ENCODE measurements at places on chromosomes 12 and 14.

- no peak for DNase-seq
Measured at GRCh38 chr12:132424811-132425210, 65.1 kb upstream of the FBRSL1 start.

GRCh38 chr14:68950111-68950510 is 29.0 kb downstream of the ACTN1 start:
- no peak for DNase-seq

GRCh38 chr14:77259025-77259715 is 11.8 kb downstream of the NGB start:
- DNase-seq: no peak

DNA sequence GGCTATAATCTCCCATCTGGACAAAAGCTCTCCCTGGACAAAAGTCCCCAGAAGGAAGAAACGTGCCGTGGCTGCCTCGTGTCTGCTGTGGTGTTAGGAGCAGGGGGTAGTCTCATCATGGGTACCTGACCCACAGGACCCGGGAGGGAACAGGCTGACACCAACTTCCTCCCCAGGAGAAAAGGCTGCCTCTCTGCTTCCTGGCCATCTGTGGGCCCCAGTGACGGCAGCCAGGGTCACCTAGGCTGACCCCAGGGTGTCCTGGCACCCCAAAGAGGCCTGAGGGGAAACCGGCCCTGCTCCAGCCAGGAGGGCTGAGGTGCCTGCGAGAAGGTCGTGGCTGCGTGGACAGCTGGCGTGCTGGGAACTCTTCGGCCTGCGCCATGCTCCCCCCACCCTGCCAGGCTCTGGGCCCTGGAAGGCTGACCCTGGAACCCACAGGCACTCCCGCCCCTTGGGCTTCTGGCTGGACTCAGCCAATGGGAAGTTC is 133.9 kb downstream of the RFLNA start:
- DNase-seq: no peak

GRCh38 chr14:100035700-100036099 is 29.5 kb upstream of the EVL start:
- DNase-seq: no peak

DNA sequence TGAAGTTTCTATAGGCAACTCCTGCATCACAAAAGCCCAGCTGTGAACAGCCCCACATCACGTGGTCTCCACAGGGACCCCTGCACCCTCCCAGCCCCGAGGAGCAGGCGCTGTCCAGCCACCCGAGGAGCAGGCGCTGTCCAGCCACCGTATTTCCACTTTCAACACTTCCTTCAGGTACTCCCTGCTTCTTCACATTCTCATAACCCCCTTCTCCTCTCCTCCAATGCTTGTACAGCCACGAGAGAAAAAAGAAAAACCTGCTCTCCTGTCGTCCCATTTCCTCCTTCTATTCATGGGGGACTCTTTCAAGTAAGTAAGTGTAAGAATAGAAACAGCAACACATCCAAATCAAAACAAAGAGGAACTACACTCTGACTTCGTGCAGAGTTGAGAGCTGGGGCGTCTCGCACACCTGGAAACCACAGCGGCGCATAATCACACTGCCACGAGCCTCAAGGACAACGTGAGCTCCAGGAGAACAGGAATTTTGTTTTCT is 11.9 kb downstream of the CDC42BPB start:
- no peak for DNase-seq

DNA sequence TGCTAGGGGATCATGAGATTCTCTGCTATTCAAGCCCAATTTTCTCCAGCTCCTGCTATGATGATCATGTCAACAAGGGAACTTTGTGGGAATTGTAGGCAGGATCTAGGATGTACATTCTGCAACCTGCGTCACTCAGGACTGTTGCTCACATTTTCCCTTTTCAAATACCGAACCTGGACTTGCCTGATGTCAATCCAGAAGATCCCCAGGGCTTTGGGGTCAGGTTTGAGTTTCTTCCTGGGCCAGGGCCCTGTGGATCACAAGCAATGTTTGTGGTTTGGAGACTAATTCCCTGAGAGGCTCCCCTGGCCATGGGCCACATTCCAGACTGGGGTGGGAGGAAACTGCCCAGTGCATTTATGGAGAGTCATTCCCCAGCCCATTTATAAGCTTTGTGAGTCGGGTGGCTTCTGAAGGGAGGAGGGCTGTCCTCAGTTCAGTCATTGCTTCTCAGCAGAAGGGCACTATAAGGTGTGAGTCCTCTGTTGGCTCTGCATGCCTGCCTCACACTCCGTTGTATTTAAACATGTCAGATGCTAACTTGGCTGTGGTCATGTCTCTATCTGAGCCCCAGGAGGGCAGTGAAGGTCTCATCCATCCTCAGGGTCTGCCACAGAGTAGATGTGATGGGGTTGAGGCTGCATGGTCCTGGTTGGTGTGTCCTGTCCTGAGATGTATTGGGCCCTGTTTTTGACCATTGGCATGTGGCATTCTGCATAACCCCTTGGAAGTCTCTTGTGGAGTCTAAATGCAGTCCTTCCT is 6.5 kb downstream of the KRT86 start:
- peak; percentile 33 for DNase-seq

- DNase-seq: no peak
Measured at GRCh38 chr12:24918596-24918995, 30.3 kb downstream of the BCAT1 start.

- no peak for DNase-seq
Measured at GRCh38 chr12:1474041-1474573, 120.3 kb downstream of the FBXL14 start.

- no peak for DNase-seq
Measured at GRCh38 chr12:64010069-64010686, 165.7 kb downstream of the SRGAP1 start.

DNA sequence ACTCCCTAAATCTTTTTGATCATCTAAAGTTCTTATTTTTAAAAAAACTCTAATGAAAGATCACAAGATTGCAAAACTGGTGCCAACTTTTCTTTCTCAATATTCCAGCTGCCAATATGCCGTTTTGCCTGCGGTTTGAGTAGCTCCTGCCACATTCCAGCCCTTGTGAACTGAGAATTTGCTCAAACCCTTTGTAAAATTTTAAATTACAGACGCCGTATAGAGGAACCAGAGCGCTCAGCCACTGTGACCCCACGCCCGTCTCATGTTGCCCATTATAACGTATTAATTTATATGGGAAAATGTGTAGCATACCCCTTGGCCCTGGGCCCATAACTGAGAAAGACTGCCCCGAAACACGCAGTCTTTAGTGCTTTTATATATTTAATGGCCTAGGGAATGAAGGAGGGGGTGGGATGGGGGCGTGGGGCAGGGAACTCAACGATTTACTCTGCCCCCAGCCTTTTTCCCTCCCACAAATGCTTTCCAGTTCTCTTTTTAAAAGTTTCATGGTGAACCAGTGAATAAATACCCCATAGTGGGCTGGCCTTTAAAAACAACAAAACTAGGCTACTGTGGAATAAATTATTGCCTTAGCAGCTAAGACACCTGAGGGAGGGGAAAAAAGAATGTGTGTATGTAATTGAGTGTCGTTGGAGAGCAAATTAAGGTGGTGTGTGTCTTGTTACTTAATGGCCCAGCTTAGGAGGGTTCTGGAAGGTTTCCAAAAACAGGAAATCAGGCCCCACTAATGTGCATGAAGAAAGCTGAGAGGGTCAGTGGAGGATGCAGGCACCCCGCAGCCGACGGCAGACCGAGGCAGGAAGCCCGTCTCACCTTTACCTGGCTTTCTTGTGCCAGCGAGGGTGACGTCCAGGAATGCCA is 45.7 kb upstream of the RFLNA start:
- no peak for DNase-seq

GRCh38 chr12:107091989-107092641 is 1.2 kb downstream of the CRY1 start:
- no peak for DNase-seq

DNA sequence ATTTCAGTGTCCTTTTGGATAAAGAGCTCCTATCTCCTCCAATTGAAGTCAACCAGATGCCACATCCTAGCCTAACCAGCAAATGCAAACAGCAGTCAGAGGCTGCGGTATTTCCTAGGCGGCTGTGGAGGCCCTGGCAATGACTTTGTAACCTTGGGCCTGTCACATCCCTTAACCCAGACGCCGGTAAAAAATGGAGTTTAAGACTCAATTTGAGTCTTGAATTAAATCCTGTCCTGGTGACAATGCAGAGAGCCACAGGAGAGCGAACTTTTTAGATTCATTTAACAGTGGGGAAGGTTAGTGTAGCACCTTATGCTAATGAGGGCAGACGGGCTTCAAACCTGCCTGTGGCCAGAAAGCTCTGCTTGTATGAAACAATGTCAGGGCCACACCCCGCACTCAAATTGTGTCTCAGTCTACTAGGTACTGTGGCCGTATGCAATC is 1.3 kb downstream of the C12orf75 start:
- no peak for DNase-seq

DNA sequence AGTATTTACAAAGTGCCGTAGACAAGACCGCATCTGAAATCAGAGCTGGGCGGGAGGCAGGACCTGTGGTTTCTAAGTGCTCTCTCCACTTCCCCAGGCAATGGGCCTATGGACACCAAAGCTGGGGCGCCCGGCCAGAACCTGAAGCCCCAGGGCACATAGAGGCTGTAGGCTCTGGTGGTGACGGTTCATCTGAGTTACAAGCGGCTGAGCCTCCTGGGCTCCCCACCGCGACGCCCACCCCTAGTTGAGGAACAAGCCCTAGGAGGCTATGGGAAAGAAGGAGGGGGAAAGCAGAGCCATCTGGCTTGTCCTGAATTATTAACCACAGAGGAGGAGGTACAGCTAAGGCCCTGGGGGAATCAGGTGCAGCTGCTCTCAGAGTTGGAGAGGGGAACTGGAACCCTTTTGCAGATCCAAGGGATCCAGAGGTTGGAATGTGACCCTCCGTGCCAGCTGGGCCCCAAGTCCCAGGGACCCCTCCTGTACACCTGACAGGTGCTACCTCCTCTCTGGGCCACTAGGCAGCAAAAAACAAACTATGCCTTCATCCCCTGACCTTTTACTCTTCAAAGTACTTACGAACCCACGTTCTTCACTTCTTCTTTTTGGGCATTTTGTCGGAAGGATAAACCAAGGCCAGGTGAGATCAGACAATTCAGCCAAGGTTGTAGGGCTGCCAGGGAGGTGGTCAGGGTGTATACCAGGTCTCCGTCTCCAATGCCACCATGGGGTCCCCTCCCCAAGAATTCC is 77.2 kb downstream of the ARL6IP4 start:
- DNase-seq: no peak

DNA sequence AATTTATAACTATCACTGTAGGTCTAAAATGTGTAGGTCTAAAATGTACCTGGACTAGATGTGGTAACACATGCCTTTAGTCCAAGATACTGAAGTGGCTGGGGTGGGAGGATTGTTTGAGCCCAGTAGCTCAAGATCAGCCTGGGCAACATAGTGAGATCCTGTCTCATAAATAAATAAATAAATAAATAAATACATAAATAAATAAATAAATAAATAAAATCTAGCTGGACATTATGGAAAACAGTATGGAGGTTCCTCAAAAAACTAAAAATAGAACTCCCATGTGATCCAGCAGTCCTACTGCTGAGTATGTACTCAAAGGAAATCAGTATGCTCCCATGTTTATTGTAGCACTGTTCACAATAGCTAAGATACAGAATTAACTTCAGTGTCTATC is 24.0 kb downstream of the PDE3A start:
- DNase-seq: no peak

DNA sequence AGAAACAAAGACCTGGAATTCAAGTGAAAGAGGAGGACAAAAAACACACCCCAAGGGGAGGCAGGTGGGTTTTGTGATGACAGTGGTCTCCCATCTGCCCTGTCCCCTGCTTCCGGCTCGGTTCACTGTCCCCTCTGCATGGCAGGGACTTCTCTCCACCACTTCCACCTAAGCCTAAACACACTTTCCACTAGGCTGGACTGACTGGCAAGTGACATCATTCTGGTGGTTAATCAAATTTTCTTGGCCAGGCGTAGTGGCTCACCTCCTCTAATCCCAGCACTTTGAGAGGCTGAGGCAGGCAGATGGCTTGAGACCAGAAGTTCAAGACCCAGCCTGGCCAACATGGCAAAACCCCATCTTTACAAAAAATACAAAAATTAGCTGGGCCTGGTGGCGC is 11.9 kb downstream of the PLEKHG6 start:
- DNase-seq: peak; percentile 16

GRCh38 chr12:28242129-28242495 is 51.9 kb downstream of the CCDC91 start:
- no peak for DNase-seq

GRCh38 chr12:71139153-71139735 is 18.6 kb downstream of the TSPAN8 start:
- DNase-seq: no peak

- no peak for DNase-seq
Measured at GRCh38 chr12:22626406-22626805, 1.4 kb downstream of the ETNK1 start.

DNA sequence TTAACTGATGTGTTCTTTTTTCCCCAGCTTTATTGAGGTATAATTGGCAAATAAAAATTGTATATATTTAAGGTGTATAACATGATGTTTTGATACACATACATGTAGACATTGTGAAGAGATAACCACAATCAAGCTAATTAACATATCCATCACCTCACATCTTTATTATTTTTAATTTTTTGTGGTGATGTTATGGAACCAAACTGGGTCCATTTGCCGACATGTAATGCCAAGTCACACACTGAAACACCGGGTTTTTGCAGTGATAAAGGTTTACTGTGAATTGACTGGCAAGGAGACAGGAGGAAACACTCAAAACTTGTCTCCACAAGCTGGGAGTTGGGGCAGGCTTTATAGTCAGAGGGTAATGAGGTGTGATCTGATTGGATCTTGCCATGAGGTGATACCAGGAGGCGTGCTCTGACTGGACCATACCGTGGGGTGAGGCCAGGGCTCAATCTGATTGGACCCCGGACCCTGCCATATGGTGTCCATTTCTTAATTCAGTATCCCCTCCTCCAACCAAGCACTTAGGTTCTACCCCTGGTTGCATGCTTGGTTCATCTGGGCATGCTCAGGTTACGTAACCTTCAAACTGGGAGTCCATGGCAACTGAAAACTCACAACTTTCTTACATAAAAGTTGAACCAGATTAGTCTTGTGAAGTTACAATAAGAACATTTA is 11.8 kb upstream of the WSCD2 start:
- no peak for DNase-seq

DNA sequence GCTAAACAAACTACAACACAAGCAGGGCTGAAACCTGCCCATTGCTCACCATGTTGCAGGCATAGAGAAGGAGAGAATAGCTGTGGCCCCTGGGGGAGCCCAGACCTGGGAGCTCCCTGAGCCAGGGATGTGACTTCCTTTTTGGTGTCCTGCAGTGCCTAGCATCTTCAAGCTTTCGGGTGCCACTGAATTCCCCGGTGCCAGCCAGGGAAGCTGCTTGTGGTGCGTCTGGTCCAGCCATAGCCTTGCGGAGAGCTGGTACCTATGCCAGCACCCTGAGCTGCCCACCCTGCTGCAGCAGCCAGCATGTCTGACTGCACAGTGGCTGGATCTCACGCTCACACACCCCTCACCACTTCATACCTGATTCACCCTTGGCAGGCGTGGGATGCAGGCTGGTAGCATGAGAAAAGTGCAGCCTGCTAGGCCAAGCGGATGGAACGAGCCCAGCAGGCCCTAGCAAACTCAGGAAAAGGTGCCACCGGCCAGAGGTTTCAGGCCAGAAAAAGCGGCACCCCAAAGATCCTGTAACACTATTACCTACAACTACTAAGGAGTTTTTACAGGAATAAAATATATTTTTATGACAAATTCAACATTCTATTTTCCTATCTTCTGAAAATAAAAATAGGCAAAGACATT is 183.7 kb downstream of the CPNE8 start:
- DNase-seq: no peak

GRCh38 chr12:65949971-65950370 is 125.7 kb downstream of the HMGA2 start:
- no peak for DNase-seq

GRCh38 chr12:65113621-65114035 is 7.5 kb downstream of the WIF1 start:
- DNase-seq: no peak

All from ovary (tissue), 10 donors.